Naive thymus-derived CD8-positive, alpha-beta T cell (primary cell): ENCODE measurements at places on chromosomes 1 and 21. TPM values are rescaled to one million over a fixed set of nuclear protein-coding genes. Genes with fewer than 3 reads are reported as not detected.

The LDLRAD1 gene
- total RNA-seq: not detected

The PDZK1 gene
- not detected for total RNA-seq

The RNF186 gene
- total RNA-seq: not detected

The WNT3A gene
- not detected for total RNA-seq

The SPAG17 gene
- total RNA-seq: not detected

The ANKRD65 gene
- not detected for total RNA-seq

The SRM gene
- total RNA-seq: 55.0 TPM

The PYHIN1 gene
- total RNA-seq: 15.1 TPM

The OR2W3 gene
- not detected for total RNA-seq

The RSRP1 gene
- 401 TPM for total RNA-seq

The OPN3 gene
- total RNA-seq: 11.5 TPM

- DNase-seq: no peak
These were observed 41.3 kb downstream of the DYRK1A start for GRCh38 chr21:37407719-37408420.

- DNase-seq: no peak
These were observed 144.7 kb downstream of the NOS1AP start for GRCh38 chr1:162214202-162214601.

DNA sequence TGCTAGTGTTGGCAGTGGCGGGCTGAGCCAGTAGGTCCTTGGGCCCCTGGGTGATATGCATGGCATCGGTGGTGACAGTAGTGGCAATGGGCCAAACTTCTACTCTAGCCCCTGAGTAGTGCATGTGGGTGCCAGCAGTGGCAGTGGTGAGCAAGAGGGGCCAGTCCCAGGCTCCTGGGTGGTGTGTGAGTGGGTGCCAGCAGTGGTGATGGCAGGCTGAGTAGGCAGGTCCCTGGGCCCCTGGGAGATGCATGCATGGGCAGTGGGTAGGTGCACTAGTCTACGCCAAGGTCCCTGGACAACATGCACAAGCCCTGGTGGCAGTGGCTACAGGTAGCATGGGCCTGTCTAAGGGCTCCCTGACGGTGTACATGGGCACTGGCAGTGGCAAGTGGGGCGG, 24.6 kb upstream of the TTC22 start:
- no peak for DNase-seq

DNA sequence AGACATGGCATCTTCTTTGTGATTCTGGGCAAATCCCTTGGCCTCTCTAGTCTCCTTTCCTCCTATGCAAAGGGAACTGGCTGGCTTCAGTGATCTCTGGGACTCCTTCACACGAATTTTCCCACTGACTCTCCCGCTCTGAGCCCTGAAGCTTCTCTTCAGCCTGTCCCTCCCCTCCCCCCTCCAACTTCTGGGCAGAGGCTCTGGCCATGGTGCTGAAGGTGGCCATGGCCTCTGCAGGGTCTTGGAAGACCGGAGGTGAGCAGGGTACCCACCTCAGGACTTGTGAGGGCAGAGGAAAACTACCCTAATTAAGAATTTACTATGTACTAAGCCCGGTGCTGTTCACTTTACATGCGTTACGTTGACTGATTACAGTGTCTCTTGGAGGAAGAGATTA, 29.4 kb upstream of the POU3F1 start:
- DNase-seq: no peak

DNA sequence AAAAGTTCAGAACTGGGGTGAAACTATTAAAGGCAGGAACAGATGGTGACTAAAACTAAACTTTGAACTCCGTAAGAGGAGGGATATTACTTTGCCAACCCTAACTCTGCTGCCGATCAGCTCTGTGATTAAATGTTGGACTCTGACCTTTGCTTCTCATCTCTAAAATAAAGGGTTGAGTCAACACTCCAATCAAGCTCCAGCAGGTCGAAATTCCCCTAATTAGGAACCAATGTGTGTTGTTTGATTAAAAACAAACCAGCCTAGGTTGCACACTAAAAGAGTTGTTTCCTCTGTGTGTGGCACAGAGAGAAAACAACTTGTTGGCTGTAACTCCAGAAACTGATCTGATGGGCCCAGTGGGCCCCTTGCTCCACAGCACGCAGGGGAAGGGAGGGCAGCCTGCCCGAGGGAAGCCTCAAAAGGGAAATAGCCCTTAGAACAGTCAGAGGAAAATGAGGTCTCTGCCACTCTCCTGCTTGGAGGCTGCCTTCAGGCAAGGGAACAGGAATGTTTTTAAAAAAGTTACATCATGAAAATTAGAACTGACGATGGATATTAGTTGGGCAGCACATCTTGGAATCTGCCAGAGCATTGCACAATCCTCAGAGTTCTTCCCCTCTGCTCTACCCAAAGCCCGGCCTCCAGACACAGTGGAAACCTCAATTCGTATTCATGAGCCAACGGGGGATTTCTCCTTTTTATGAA, 69.3 kb downstream of the KCTD3 start:
- DNase-seq: no peak

DNA sequence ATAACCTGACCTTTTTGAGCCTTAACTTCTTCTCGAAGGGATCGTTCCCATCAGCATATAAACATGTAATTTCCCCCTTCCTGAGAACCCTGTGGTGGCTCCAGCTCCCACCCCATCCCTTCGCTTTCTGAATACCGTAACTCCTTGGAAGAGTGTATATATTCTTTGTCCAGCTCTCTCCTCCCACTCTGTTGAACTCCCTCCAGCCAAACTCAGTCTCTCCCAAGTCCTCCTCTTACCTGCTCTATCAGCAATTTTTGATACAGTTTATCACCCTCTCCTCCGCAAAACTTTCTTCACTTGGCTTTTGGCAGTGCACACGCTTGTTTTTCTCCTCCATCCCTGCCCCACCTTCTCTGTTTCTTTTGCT, 109.9 kb upstream of the SLC25A33 start:
- no peak for DNase-seq

DNA sequence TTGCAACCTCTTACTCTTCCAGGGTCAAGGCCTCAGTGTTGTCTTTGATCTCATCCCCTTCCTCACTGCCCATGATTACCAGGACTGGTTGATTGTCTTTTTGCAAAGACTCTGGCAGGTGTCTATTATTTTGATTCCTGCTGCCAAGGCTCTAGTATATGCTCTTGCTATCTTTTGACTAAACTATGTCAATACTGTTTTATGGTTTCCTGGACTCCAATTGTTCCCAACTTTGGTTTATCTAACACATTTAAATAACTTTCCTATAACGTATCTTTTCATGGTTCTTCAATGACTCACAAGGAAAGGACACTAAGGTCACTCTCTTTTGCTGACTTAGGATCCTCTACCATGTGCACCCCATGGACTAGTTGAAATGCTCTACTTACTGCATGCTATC, 141.5 kb downstream of the PTPRC start:
- DNase-seq: no peak

GRCh38 chr1:56573311-56573710, 6.1 kb downstream of the PLPP3 start:
- no peak for DNase-seq

DNA sequence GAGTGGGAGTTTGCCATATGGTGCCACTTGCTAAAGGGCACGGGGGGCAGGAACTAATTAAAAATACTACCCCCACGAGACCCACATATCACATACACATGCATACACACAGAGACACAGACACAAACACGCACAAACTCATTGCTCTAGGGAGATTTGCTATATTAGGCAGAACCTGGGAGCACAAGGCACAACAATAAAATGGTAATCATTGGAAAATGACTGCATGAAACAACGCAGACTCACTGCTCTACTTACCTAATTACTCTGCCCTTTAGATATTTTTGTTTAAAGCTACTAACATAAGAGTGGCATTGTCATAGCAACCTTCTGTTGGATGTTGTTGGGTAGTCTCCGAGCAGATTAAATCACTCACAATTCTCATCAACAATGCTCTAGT, 20.3 kb upstream of the RGS4 start:
- no peak for DNase-seq

- no peak for DNase-seq
These were observed 32.2 kb downstream of the POFUT2 start for GRCh38 chr21:45255381-45256020.

DNA sequence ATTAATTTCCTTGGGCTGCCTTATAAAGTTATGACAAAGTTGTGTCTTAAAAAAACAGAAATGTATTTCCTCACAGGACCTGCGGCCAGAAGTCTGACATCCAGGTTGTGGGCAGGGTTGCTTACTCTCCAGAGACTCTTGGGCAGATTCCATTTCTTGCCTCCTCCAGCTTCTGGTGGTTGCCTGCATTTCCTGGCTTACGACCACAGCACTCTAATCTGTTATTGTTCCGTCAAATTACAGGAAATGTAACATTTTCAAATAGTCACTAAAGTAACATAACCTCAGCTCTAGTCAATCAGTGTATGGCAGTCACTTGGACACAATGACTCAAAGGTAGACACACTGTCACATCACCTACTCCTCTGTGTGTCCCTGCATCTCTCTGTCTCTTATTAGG, 226.8 kb downstream of the DNAH14 start:
- no peak for DNase-seq

DNA sequence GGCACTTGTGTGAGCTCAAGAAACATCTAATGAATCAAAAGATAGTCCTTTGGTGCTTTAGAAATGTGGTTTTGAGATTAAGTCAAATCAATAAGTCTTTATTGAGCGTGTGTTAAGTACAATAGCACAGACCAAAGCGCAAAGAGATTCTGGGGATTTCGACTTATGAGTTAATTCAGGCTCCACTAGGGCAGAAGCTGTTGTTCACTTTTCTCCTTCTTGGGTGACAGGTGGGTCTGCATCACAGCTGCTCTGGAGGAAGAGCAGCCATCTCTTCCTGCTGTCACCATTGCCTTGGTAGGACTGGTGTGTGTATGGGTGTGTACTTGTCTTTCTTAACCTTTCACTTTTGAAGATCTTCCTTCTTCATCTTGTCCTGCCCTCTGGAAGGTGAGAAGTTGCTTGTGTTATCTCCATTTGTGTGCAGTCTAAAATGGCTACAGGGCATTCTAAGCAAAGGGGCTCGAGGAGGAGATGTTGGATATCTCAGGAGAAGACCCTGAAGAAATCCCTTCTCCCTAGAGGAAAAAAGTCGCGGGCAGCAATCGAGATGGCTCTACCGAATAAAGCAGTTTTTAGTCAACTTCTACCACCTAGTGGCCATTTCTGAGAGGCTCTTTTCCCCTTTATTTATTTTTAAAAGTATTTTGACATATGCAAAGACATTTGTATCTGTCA, 22.9 kb upstream of the DISC1 start:
- peak; percentile 69 for DNase-seq

- no peak for DNase-seq
These were observed 8.4 kb downstream of the SLC35E2B start for GRCh38 chr1:1684031-1684681.

- DNase-seq: no peak
These were observed 30.3 kb downstream of the PTPRC start for GRCh38 chr1:198669023-198669698.

GRCh38 chr1:18234790-18235242, 127.2 kb downstream of the IGSF21 start:
- DNase-seq: no peak

DNA sequence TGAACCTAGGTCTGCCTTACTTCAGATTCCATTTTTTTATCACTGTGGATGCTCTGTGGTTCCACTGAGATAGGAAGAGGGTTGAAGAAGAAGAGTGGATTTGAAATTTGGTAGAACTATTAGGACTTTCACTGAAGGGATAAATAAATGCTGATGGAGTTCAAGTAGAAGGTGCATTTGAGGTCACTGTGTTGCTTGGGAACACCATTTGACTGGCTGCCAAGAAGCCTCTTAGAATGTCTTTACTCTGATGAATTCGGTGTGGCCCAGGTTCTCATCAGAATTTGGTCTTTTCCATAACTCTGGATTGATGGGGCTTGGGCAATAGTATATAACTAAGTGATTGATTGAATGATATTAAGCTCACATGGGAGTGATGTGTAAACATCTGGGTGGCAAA, 11.9 kb downstream of the XPR1 start:
- no peak for DNase-seq

DNA sequence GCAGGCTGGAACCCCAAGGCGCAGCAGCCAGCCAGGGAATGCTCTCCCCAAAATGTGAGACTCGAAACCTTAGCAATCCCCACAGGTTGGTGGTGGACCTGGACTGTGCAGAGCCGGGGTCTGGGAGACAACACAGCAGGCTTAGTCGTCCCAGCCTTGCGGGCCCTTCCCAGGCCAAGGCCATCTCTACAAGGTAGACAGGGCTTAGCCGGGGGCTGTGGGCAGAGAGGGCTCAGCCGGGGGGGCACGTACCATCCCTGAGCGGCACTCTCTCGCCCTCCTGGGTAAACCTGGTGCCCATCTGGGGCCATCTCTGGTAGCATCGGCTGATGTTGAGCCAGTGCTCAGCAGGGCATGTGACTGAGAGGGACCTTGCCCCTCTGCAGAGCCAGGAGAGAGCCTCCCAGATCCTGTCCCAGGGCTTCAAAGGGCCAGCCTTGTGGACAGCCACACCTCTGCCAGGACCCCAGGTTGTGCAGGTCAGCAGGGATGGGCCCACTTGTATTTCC, 2.2 kb upstream of the ACTRT2 start:
- no peak for DNase-seq
